Kasumi-1 (cell line): ENCODE measurements at places on chromosomes 1 and 21.

DNA sequence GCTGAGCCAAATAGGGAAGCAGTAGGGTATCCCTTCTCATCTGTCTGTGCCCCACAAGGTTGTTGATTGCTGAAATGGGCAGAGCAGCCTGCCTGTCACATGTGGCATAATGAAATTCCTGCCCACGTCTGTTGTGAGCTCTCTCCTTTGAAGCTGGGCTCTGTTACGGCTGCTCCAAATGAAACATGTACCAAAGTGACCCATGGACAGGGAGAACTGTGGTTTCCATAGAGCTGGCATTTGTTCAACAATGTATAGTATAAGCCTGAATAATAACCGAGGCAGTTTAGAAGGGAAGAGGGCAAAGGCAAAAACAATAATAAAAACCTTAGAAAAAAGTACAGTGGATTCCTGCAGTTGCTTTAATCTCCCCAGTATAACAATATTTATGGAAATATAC, 149.7 kb downstream of the LYPLAL1 start:
- DNase-seq: no peak

GRCh38 chr1:231040019-231040799, at the start of gene FAM89A:
Gene FAM89A (minus strand): TSS chr1:231040254. CDS start chr1:231040211, 43 bp downstream.
- DNase-seq: peak; percentile 11

GRCh38 chr21:35748678-35749314, 311.5 kb downstream of the SETD4 start:
- DNase-seq: peak; percentile 78

- DNase-seq: no peak
Measured at GRCh38 chr1:173779936-173780335, 44.5 kb upstream of the DARS2 start.

GRCh38 chr1:234961456-234962339, 166.9 kb downstream of the TOMM20 start:
- DNase-seq: peak; percentile 60
